ENCODE measurements at places on chromosomes 2 and 18.

DNA sequence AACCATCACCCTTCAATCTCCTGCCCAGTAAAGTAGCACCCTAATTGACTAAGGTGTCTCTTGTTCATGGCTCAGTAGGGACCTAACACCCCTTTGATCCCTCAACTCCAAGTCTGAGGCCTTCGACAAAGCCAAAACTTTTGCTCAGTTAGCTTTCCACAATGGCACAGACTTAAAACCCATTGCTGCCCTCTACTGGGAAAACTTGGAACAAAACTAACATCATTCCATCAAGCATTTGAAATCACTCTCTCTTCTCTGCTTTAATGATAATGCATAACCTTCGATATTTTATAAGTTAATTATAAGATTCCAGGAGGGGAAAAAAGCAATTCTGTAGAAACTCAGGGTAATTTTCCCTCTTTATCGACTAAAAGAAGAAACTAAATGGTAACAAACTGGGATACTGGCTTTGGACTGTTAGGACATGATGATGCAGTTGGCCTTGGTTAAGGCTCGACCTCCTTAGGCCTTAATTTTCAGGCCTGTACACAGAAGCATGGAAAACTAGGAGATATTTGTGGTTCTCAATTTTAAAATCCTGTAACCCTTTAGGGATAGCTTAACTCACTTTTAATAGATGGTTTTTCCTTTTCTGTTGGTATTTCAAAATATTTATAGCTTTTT lies 127.8 kb downstream of the STK39 start:
- peak; percentile 19 for DNase-seq

DNA sequence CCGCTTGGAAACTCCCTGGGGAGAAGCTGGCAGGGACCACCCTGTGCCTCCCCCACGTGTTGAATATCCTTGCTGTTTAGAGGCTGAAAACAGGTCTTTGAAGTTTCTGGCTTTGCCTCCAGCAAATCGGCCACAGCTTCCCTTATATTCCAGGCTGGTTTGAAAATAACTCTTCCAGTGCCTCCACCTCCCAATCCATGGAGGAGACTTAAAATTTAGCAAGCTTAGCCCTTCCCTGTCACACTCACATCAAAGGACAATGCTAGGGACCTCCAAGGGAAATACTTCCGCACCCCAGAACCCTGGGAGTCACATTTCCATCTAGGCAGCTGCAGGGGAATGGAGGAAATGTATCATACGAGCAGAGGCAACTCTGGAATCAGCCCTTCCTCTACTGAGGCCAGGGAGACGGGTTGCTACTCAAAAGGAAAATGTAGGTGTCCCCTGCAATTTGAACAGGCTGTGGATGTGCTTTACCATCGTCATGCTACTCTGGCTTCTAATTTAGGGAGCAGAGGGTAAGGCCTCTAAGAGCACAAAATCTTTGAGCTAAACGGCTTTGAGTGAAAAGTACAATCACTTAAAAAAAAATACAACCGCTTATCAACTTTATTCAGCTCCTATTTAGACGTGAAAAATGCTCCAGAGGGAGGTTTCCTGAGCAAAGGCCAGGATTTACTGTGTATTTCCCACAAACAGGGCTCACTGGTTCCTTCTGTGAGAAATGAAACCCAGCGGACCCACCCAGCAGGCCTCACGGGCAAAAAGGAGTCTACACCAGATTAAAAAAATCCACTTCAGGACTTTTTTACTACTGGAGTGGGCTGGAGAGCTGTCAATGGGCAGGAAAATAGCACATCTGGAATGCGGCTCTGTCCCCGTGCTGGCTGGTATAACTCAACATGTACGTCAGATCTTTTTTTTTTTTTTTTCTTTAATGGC lies 49.4 kb upstream of the PKDCC start:
- DNase-seq: no peak

- no peak for DNase-seq
Observed at GRCh38 chr2:69988086-69988635, 26.7 kb upstream of the ASPRV1 start.

GRCh38 chr2:224405412-224405811 lies 3.5 kb upstream of the FAM124B start:
- DNase-seq: no peak

DNA sequence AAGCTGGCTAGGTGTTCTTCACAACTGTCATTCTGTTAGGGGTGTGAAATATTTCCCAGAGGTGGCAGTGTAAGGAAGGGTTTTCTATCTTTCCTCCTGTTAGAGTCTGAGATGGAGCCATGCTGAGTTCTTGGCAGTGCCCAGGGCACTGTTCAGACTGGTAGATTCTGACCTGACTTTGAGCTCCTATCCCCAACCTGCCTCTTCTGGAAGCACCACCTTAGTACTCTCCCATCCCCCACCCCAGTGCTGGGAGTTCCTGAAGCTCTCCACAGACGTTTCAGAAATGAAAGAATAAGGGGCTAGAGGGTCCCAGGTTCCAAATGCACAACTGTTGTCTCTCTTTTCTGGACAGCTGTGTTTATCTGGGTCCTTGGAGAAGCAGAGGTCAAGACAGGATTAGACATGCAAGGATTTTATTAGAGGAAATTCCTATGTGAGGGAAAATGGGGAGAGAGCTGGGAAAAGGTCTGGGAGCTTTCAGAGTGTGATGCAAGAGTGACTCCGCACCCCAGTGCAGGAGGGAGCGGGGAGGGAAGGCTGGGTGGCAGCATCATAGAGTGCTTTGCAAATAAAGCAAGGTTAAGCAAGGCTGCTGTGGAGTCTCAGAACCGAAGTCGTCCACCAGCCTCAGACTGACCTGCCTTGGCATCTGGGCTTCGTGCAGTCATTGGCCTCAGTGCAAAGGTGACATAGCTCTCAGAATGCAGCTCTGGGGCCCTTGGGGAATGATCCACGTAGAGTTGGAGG lies 75.5 kb downstream of the SLC4A3 start:
- no peak for DNase-seq

DNA sequence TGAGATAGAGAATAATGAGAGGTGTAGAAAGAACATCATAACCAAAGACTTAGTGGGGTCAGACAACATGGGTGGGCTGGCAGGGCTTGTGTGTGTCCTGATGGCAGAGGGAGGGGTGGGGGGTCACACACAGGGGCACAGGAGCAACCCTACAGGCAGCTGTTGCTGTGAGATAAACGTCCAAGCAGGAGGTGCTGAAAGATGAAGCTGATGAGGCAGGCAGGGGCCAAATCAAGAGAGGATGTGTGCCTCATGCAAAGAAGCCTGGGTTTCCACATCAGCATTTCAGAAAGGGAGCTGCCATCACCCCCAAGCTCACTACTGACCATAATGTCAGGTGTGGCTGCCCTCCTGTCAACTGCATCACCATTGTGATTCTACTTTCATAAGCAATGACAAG lies 16.0 kb upstream of the SKA1 start:
- no peak for DNase-seq

DNA sequence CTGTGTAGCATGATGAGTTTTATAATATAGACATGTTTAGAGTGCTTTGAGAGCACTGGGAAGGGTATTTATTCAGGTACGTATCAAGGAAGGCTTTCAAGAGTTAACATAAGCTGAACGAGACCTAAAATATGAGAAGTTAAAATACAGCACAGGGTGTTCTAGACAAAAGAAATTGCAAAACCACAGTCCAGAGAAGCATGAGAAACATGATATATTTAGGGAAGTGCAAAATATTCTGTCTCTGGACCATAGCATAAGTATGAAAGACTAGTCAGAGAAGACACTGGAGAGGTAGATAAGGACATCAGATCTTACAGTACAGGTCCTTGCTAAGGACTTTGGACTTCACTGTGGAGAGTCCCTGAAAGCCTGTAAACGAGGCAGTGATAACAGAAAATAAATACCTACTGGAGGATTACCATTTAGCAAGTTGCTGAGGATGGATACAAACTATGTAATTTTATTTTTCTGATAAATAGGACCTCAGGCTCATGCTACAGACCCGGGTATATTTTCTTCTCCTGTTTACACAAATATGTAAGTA lies 43.7 kb downstream of the FSIP2 start:
- DNase-seq: no peak

DNA sequence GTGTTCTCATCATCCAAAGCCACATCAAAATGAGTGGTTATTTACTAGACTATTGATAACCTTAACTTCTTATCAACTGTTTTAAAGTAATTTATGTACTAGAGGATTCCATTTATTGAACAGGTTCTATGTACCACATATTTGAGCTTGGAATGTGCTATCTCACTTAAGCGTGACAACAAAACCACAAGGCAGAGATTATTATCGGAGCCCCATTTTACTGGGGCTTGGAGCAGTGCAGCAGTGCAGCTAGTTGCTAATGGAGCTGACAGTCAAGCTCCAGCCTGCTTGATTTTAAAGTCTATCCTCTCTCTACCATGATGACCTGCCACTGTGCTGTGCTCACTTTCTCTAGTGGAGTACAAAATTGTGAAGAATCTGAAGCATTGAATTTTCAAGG lies 24.6 kb downstream of the GCG start:
- no peak for DNase-seq

DNA sequence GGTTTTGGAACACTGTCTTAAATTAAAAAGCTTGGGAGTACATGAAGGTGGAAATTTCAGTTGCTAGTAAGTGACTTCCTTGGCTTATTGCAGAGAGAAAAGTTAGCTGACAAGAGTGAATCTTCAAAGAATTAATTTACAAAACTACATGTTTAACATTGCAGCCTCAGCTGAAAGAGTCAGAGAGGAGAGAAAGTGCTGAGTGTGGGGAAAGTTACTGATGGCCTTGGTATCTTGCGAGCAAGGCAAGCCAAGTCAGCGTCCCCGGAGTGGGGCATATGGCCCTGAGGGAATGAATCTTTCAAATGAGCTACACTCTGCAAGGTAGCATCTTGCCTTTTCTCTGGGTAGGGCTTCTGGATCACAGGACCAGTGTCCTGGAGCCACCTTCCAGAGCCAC lies 131.3 kb downstream of the LPIN1 start:
- DNase-seq: no peak

DNA sequence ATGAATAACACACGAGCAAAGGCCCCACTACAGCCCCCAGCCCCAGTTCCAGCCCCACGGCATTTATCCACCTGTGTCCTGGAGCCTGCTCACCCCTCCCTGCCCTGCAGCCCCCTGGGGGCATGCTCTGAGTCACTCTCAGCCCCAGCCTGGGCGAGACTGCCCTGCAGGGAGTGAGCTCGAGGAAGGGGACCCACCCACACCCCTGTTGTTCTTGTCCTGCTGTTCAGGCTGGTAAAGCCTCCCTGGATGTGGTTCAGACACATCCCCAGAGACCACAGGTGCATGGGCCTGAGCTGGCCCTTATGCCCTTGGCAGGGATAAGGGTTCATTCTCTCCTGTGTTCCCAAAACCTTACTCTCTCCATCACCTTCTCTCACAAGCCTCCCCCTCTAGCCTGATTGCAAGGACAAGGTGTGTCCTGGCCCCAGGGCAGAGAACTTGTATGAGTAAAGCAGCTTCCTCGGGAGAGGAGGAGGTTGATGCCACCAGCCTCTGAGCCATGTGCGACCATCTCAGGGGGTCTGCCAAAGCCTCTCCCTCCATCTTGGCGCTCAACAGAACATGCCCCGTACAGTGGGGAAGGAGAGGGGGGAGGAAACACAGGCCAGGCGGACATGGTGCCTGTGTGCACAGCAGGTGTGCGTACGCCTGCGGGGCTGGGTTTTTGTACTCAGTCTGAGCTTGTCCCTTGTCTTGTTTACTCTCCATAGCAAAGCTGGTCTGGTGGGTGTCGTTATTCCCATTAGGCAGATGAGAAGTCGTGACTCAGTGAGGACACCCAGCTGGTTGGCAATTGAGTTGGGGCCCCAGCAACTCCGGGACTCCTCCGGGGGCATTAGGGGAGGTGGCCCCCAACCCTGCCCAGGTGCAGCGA lies 64.4 kb downstream of the CIB4 start:
- DNase-seq: no peak

DNA sequence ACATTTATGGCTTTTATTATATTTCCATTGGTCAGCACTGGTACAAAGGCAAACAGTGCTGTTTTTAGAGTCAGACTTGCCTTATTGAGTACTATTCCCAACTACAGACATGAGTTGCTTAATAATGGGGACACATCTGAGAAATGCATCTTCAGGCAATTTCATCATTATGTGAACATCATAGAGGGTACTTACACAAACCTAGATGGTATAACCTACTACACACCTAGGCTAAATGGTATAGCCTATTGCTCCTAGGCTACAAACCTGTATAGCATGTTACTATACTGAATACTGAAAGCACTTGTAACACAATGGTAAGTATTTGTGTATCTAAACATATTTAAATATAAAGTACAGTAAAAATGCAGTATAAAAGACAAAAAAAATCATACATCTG lies 36.4 kb downstream of the OLA1 start:
- DNase-seq: no peak

- peak; percentile 51 for DNase-seq
Observed at GRCh38 chr2:37324786-37325624, at the start of gene PRKD3. PRKD3 (minus strand) TSS chr2:37324833; CDS start chr2:37316524, 8,309 bp downstream.

DNA sequence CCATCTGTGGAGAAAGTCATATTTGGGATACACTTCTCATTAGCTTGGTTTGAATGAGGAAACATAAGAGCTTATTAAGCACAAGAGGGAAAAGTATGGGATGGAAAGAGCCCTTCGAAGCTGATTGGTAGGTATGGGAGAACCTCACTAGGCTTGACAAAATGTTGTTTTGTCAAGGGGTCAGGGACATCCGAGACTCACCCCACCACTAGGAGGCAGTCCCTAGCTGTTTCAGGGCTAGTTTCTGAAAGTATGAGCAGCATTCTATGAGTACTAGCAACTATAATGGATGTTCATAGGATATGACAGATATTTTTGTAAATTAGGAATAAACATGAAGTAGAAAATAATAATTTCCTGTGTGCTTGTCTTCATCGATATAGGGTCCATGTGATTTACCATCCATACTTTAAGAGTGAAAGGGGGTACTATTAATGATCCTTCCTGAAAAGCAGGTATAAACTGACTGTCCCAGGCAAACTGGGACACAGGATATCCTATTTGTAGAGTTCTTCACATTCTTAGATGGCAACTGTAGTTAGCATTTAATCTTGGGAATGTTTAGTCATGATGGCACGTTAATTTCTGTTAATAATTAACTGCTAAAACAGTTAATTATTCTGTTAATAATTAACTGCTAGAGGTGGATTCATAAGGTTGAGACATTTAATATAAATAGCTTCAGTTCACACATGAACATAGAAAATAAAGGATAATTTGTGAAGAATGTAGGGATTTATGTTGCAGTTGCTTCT lies 28.4 kb downstream of the OTX1 start:
- DNase-seq: no peak

DNA sequence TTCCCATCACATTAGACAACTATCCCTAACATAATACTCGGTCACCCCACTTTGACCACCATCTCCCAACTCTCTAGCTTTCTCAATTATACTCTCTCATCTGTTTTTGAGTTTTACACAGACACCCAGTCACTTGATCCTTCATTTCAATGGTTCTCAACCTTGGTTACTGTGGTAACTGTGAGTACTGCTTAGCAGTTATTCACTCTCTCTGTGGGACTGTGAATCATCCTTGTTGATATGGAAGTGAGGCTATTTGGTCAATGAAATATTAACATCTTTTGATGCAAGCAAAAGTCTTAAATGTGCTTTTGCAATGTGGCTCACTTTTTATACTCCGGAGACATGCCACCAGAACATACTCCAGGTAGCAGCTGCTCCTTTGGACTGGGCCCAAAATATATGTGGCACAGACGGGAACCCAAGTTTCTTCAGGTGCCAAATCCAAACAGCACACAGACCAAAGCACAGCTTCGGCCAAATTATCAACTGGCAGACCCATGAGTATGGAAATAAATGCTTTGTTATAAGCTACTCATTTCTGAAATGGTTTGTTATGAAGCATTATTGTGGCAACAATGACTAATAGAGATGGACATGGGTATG lies 75.0 kb upstream of the SLC25A52 start:
- DNase-seq: no peak
